ENCODE measurements at places on chromosomes 4 and X. TPM values are rescaled to one million over a fixed set of nuclear protein-coding genes. Genes with fewer than 3 reads are reported as not detected.
A peak's percentile ranks its signal among the peaks of the same experiment; 100 is the strongest.

The LRAT gene
- total RNA-seq, result not detected

- H3K27ac ChIP-seq, result no peak overlapping the region
- peaks cover 3% of the 10 kb centered on the region for H3K4me1 ChIP-seq
- no peak for DNase-seq
- H3K27me3 ChIP-seq, result no peaks in the 10 kb centered on the region
Measured at GRCh38 chrX:85573801-85574200, 194.3 kb upstream of the POF1B start.

DNA sequence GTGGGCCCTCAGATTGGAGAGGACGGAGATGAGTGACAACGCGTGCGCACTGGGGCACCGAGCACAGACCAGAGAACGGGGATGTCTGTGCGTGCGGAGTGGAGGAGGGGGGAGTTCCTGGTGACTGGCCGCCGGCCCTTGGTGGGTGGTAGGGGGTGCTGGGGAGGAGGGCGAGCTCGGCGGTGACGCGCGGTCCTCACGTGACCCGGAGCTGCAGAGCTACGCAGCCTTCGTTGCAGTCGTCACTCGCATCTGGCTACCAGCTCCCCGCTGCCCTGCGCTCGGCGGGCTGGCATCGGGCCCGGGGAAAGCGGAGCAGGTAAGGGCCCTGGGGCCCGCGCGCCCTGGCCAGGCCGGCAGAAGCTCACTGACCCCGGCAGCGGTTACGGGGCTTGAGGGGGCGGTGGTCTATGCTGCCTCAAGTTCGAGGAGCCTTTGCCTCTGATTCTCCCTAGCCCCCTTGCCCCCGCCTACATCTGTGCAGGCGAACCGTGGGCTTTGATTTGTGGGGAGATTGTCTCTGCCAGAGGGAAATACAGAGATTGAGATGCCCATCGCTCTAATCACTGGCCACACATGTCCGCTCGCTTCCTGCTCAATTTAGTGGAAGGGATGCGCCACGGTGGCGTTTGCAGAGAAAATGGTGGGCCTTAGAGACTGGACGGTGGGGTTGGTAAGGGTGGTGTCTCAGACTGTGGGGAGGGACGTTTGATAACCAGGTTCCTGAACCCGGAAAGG lies at the start of gene ARMCX4:
Gene ARMCX4, plus strand, starts transcription at position 245 of the 738 bp plus-strand sequence. CDS start 3,134 bp downstream, outside the sequence.
- peaks cover 8% of the 10 kb centered on the region for H3K4me1 ChIP-seq
- peak within 1 kb of the TSS; percentile 52 for H3K27ac ChIP-seq
- H3K36me3 ChIP-seq, result no peaks in the 10 kb centered on the region
- H3K4me3 ChIP-seq, result peak within 1 kb of the TSS; percentile 85

- peaks cover 6% of the 10 kb centered on the region for H3K4me1 ChIP-seq
- no peaks in the 10 kb centered on the region for H3K27me3 ChIP-seq
- H3K27ac ChIP-seq, result no peak overlapping the region
- peaks cover 49% of the 10 kb centered on the region for H3K36me3 ChIP-seq
Measured at GRCh38 chr4:121674696-121675095, 22.1 kb downstream of the ANXA5 start.

GRCh38 chr4:167890226-167890625 lies 202.1 kb upstream of the ANXA10 start:
- no peak overlapping the region for H3K27ac ChIP-seq
- DNase-seq, result no peak
- H3K4me3 ChIP-seq, result no peak overlapping the region
- no peaks in the 10 kb centered on the region for H3K27me3 ChIP-seq
- H3K36me3 ChIP-seq, result no peaks in the 10 kb centered on the region

The CT83 gene
- not detected for total RNA-seq

The DGAT2L6 gene
- not detected for total RNA-seq

The RGN gene
- not detected for total RNA-seq

DNA sequence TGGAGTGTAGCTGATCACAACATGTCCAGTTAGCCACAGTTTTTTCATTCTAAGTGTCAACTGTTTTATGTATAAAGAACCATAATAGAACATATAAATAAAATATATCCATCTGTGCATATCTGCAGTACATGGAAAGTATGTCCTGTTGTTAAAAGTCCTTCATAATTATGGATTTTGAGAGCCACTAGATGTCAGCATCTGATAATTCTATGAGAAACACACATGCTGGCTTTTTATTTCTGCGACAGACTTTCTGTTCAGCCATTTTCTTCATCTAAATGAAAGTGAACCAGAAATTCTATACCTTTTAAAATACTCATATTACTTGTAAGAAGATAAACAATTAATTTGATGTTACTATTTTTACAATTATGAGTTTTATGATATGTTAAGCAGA lies 251.5 kb downstream of the GPM6A start:
- DNase-seq, result no peak
- H3K4me3 ChIP-seq, result no peak overlapping the region
- H3K4me1 ChIP-seq, result no peaks in the 10 kb centered on the region
- no peak overlapping the region for H3K27ac ChIP-seq
- no peaks in the 10 kb centered on the region for H3K27me3 ChIP-seq
- no peaks in the 10 kb centered on the region for H3K36me3 ChIP-seq

DNA sequence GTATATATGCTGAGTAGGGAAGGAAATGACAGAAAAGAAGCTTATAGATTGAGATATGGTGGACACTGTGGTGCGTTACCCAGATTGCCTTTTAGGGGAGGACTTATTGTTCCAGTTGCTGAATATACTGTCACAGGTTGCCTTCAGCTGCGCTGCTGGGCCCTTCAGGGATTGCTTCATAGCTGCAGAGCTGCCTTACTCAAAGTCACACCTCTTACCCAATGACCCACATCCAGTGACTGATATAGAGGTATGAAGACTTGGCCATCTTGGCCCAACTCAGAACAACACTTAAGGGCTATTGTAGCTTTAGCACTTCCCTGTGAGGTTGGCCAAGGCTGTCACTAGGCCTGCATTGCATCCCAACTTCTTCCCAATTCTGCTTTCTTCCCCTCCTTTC lies 63.4 kb upstream of the TMEM164 start:
- no peak overlapping the region for H3K4me3 ChIP-seq
- H3K27ac ChIP-seq, result no peak overlapping the region
- peaks cover 6% of the 10 kb centered on the region for H3K27me3 ChIP-seq
- H3K36me3 ChIP-seq, result no peaks in the 10 kb centered on the region

DNA sequence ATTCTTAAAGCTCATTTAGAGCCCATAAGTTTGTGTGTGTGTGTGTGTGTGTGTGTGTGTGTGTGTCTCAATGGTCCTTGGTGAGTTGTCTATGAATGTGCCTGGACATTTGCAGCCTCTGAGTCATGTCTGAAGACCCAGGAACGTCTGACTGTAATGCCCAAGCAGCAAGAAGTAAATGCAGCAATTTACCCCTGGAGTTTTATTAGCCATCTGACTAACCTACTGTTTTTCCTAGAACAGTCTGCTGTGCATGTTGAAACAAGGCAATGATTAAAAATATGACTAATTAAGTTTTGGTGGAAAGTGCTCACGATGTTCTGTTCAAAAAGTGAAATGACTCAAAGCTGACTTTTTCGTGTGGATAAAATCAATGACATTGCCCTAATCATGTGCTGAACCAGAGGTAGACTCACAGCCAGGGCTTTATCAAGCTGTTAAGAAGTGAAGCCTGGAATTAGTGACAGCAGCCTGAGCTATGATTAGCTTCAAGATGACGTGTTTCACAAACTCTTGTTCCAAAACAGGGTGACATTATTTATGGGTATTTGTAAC lies 201.6 kb downstream of the CPE start:
- H3K36me3 ChIP-seq, result no peaks in the 10 kb centered on the region
- H3K27me3 ChIP-seq, result no peaks in the 10 kb centered on the region
- peak overlapping the region; percentile 50 for H3K27ac ChIP-seq
- no peak for DNase-seq

- H3K27ac ChIP-seq, result peak overlapping the region; percentile 92
- peaks cover 37% of the 10 kb centered on the region for H3K4me1 ChIP-seq
- peaks cover 33% of the 10 kb centered on the region for H3K36me3 ChIP-seq
- DNase-seq, result peak; percentile 68
Measured at GRCh38 chr4:145177906-145178538, 2.4 kb downstream of the OTUD4 start.

- no peaks in the 10 kb centered on the region for H3K27me3 ChIP-seq
- H3K27ac ChIP-seq, result no peak overlapping the region
- H3K4me3 ChIP-seq, result no peak overlapping the region
- no peaks in the 10 kb centered on the region for H3K36me3 ChIP-seq
- H3K4me1 ChIP-seq, result no peaks in the 10 kb centered on the region
Measured at GRCh38 chr4:52962721-52963120, 100.6 kb downstream of the RASL11B start.

DNA sequence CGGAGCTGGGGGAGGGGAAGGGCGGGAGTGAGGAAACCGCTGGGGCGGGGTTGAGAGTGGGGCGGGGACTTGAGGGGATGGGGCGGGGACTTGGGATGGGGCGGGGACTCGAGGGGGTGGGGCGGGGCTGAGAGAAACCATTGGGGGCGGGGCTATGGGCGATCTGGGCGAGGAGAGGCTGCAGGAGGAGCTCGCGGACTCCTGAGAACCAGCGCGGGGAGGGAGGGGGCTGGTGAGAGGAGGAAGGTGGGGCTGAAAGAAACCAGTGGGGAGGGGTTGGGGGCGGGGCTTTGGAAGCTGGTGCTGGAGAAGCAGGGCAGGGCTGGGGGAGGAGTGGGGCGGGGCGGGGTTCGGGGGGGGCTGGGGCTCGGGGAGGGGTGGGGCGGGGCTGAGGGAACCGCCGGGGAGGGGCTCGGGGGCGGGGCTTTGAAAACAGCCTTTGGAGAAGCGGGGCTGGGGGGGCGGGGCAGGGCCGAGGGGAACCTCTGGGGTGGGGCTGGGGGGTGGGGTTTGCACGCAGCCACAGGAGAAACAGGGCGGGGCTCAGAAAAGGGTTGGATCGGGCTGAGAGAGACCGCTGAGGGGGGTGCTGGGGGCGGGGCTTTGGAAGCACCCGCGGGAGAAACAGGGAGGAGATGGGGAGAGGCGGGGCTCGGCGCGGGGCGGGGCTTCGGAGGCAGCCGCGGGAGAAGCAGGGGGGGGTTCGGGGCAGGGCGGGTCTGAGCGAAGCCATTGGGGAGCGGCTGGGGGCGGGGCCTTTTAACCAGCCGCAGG lies 777 bp upstream of the EOLA2 start:
- peak; percentile 96 for DNase-seq
- H3K27ac ChIP-seq, result peak overlapping the region; percentile 97
- peaks cover 10% of the 10 kb centered on the region for H3K4me1 ChIP-seq
- H3K4me3 ChIP-seq, result peak overlapping the region; percentile 92
- H3K36me3 ChIP-seq, result peaks cover 9% of the 10 kb centered on the region

DNA sequence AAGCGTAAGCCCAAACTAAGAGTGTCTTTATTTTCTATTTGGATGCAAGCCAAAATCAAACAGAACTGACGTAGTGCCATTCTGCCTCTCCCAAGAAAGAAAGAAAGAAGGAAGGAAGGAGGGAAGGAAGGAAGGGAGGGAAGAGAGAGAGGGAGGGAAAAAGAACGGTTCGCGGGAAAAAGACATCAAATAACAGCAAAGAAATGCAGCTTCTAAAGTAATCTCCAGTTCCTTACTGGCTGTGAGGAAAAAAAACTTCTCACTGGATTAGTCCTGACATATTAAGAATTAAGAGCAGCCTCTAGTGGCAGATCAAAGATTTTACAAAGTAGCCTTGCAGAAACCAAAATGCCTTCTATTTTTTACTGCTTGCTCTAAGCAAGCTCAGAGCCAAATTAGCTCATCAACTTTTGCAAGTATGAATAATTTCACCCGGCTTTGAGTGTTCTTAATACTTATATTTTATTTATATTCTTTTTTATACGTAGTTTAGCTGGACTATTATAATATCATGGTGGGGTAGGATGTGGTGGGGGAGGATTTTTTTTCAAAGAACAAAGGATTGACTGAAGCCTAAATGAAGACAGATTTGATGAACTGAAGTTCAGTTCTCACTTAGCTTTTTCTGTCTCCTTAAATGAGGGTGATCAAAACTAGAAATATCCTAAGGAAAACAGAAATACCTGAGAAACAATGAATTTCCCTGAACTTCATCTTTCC lies 36.6 kb downstream of the PITX2 start:
- DNase-seq, result no peak
- peaks cover 3% of the 10 kb centered on the region for H3K27me3 ChIP-seq
- H3K4me1 ChIP-seq, result peaks cover 2% of the 10 kb centered on the region
- no peaks in the 10 kb centered on the region for H3K36me3 ChIP-seq
- no peak overlapping the region for H3K4me3 ChIP-seq

The POU3F4 gene
- not detected for total RNA-seq

DNA sequence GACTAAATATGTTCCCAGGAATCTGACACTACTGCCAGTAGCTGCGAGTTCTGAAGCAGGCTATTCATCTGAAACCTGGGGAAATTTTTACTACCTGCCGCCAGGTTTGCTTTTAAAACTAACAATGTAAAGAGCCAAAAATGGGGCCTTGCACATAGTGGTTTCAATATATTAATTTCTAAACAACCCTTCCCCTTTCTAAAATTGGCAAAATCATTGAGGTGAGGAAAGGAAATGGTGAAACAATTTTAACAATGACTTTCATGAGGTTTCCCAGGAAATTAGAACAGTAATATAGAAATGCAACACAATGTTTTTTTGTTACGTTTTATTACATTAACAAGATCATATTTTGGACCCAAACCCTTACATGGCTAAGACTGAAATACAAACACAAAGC lies 21.3 kb downstream of the FANCB start:
- H3K27ac ChIP-seq, result no peak overlapping the region
- no peaks in the 10 kb centered on the region for H3K4me1 ChIP-seq
- H3K27me3 ChIP-seq, result no peaks in the 10 kb centered on the region
- DNase-seq, result no peak
- peaks cover 10% of the 10 kb centered on the region for H3K36me3 ChIP-seq

GRCh38 chrX:57417827-57418226 lies 131.3 kb downstream of the FAAH2 start:
- no peaks in the 10 kb centered on the region for H3K27me3 ChIP-seq
- no peak overlapping the region for H3K27ac ChIP-seq
- H3K4me3 ChIP-seq, result no peak overlapping the region
- H3K4me1 ChIP-seq, result no peaks in the 10 kb centered on the region

GRCh38 chr4:7183780-7184460 lies 8.4 kb upstream of the SORCS2 start:
- H3K27ac ChIP-seq, result no peak overlapping the region
- H3K4me1 ChIP-seq, result peaks cover 10% of the 10 kb centered on the region
- peaks cover 5% of the 10 kb centered on the region for H3K27me3 ChIP-seq
- H3K36me3 ChIP-seq, result no peaks in the 10 kb centered on the region

The SSX2B gene
- total RNA-seq, result not detected

The NLGN4X gene
- total RNA-seq, result not detected

DNA sequence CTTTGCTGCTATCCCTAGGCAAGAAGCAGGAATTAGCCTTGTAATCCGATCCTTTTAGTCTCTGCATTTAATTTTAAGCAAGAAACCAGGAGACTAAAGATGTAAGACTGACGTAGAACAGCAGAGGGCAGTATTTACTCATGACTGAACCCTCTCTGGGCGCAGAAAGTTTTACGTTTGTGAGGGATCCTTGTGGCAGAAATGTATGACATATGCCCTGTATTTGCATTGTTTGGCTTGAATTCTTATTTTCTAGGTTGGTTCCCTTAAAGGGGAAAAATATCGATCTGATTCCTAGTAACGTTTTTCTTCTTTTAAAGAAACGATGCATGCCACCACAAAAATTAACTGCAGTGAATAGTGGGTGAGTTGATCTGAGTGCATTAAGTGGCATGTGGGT lies 1.3 kb upstream of the FAT4 start:
- H3K4me1 ChIP-seq, result peaks cover 18% of the 10 kb centered on the region
- H3K4me3 ChIP-seq, result peak overlapping the region; percentile 54
- no peak overlapping the region for H3K27ac ChIP-seq

- H3K36me3 ChIP-seq, result no peaks in the 10 kb centered on the region
- H3K4me3 ChIP-seq, result no peak overlapping the region
- H3K27ac ChIP-seq, result no peak overlapping the region
- no peaks in the 10 kb centered on the region for H3K27me3 ChIP-seq
- no peaks in the 10 kb centered on the region for H3K4me1 ChIP-seq
Measured at GRCh38 chr4:103449296-103450023, 251.3 kb upstream of the CENPE start.

The FAM184B gene
- total RNA-seq, result not detected
